ENCODE measurements at places on chromosomes 2 and 18.

DNA sequence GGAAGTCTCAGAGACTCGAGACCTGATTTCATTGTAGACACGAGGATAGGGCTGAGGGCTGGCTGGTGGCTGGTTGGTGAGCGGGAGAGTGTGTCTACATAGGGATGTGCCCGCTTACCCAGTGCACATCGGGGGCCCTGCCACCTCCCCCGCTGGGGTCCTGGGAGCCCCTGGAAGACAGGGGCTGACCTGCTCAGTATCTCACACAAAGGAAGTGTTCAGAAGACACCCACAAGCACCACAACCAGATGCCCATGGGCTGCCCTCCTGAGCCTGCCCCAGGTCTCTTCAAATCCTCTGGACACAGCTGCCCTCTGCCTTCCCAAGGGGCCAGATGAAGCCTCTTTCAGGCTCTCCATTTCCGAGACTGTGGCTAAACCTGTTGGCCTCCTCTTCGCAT, 43.1 kb downstream of the MYCN start:
- no peak for DNase-seq

GRCh38 chr2:198930170-198930569, 527.6 kb downstream of the SATB2 start:
- no peak for DNase-seq

- no peak for DNase-seq
These were observed 27.4 kb upstream of the MBOAT2 start for GRCh38 chr2:9030841-9031240.

GRCh38 chr2:143702931-143703330, 573.7 kb downstream of the ARHGAP15 start:
- no peak for DNase-seq

DNA sequence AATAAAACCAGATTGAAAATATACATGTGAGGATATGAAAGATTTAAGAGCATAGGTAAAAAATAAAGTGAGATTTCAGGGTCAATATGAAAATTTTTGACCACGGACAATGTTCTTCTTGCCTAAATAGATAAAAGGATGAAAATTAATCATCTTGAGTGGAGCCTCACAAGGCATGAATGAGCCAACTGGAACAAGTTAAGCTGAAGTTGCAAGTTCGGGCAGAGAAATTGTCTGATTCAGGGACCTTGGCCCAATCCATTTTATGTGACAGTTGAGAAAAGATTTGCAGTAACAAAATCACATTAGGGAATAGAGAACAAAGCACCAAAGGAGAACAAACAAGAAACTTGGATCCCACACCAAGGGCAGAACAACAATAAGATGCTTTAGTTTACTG, 305.3 kb downstream of the TMX3 start:
- no peak for DNase-seq

- DNase-seq, result no peak
These were observed 183.5 kb downstream of the ANTXR1 start for GRCh38 chr2:69196327-69197117.

GRCh38 chr2:59693231-59693959, 860.1 kb downstream of the BCL11A start:
- no peak for DNase-seq

- no peak for DNase-seq
These were observed 14.6 kb upstream of the KIDINS220 start for GRCh38 chr2:8851811-8852560.

- no peak for DNase-seq
These were observed 130.9 kb upstream of the PTPRM start for GRCh38 chr18:7436166-7436565.

DNA sequence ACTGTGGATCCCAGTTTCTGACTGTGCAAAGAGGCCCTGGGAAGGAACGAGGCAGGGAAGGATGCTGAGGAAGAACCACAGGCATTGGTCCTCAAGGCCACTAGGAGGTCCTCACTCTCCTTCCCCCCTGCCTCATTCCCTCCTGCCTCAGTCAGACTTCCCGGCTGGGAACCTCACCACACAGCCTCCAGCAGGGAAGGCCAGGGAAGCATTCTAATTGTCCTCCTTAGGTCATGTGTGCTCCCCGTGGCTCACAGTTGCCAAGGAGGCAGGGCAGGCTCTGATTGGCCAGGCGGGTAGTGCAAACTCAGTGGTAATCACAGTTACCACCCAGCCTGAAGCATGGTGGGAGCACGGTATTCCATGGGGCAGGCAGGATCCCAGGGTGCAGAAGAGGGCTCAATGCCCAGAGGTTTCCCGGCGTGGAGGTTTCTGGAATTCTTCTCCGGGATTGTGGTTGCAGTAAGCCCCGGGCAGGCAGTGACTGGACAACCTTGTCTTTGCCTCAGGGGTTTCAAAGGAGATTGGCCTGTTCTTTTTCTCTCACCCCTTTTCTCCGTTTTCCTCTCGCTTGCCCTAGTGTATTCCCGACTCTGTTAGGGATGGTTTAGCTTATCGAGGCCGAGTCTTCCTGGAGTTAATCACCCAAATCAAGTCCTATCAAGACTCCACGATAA, 27.1 kb downstream of the FER1L5 start:
- DNase-seq, result no peak

- DNase-seq, result no peak
These were observed 128.5 kb downstream of the SPP2 start for GRCh38 chr2:234179031-234179363.

DNA sequence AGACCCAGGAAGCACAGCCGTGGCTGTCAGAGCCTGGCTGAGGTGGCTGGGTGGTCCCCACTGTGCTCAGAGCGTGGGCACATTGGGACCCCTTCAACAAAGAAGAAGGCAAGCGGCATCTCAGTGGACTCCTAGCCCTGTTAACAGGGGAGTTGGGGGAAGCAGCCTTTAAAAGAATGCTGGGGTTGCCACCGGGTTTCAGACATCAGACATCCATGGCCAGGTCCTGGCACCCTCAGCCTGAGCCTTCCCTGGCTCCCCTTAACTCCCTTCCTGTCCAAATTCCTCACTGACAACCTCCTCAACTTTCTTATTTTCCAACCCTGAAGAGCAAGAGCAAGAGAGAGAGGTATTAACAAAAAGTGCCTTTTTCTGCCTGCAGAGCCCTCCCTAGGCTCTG, 24.8 kb upstream of the GNAL start:
- no peak for DNase-seq

Data from stimulated activated CD4-positive, alpha-beta T cell treated with anti-CD3 and anti-CD28 coated beads, Interleukin-2, amount 100 ng/mL, for 24 hours (primary cell).